ENCODE measurements at places on chromosomes 7 and 10. TPM values are rescaled to one million over a fixed set of nuclear protein-coding genes. Genes with fewer than 3 reads are reported as not detected.

PKD2L1 gene
- not detected for total RNA-seq

ZNF735 gene
- not detected for total RNA-seq

ZEB1 gene
- 105 TPM for total RNA-seq

LEP gene
- not detected for total RNA-seq

WNT8B gene
- total RNA-seq = not detected

GNGT1 gene
- total RNA-seq = not detected

CYP2C19 gene
- not detected for total RNA-seq

ACTR3C gene
- total RNA-seq = 0.53 TPM

PCLO gene
- 1.4 TPM for total RNA-seq

SEMA3C gene
- total RNA-seq = 8.6 TPM

SEMA4G gene
- 6.9 TPM for total RNA-seq

ZNF277 gene
- 17.0 TPM for total RNA-seq

FGFBP3 gene
- total RNA-seq = 0.93 TPM

PNLIP gene
- total RNA-seq = not detected

METTL27 gene
- total RNA-seq = 0.41 TPM

DLX6 gene
- total RNA-seq = not detected

HSPB1 gene
- total RNA-seq = 688 TPM

HSPA12A gene
- 3.0 TPM for total RNA-seq

CYP2W1 gene
- not detected for total RNA-seq

SPDYE11 gene
- total RNA-seq = not detected

DNA sequence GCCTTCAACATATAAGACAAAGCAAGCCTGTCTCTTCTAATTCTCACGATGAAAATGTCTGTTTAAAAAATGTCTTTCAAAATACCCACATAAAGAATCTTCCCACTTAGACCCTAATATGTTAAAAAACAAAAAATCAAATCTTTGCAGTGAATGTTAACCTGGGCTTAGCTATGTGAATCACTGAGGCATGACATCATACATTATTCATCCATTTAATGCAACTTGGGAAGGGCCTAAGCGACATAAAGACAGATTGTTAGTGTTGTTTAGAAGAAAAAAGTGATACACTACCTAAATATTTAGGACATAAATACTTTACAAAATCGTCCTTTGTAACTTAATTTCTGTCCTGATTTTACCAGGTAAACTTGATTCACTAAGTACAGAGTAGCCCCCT is 648.5 kb upstream of the NRP1 start:
- no peak for DNase-seq

GRCh38 chr7:151757274-151757673 is 119.6 kb downstream of the PRKAG2 start:
- no peak for DNase-seq

DNA sequence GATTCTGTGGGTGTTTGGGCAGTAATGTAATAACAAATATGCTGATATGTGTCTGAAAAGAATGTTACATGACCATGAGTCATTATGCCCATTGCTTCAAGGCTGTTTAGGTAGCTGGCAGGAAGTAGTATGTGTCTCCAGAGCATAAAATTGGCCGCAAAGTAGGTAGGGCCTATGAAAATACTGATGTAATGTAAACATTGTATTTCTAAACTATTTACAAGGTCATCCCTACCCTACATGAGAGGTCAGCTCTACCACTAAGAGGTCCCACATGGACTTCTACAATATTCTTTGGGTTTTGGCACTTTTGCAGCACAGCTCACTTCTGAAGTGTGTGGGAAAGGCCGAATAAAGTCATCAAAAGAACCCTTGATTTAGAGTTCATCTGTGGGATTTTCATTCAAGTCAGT is 301.9 kb downstream of the AHR start:
- peak; percentile 33 for DNase-seq

DNA sequence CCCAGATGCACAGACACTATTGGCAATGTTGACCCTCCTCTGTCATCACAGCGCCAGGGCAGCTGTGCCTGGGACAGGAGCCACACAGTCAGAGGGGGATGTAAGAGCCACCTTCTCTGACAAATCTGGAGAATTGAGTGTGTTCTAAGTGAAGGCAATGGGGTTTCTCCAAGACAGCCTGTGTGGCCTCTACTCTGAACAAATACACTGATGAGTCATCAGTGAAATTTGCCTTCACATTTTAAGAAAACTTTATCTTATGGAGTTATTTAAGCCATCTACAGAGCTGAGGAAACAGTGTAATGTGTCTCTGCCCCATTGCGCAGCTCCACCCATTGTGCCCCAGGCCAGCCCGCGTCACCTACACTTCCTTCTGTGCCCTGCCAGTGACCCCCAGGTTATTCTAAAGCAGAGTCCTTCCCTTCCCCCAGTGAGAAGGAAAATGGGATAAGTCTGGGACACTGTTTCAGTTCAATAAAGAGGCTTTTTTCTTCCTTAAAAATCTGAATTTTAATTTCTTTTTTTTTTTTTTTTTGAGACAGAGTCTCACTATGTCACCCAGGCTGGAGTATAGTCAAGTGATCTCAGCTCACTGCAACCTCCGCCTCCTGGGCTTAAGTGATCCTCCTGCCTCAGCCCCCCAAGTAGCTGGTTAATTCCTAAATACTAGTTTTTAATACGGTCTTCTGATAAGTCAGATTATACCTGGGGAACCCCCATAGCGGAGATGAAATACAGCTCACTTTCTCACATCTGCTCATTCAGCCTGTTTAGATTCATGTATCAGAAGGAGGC is 21.8 kb downstream of the AKR1E2 start:
- DNase-seq = no peak

GRCh38 chr7:2607923-2608904 is 23.6 kb upstream of the TTYH3 start:
- no peak for DNase-seq

DNA sequence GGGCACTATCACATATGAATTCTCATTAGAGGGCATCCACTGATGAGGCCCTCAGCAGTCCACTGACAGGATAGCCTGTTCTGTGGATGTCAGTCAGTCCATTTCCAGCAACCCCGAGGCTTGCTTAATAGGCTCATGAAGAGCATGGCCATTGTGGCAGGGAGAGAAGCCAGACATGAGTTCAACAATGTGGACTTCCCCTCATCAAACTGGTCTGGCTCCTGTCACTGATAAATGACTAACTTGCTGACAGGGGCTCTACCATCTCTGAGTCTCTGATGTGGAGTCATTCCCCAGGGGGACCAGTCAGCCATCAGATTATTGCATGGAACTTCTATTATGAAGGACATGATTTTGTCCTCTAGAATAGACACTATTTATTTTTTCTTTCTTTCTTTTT is 19.8 kb upstream of the TRIL start:
- DNase-seq = no peak

GRCh38 chr10:78779339-78779955 is 289.3 kb upstream of the ZMIZ1 start:
- no peak for DNase-seq

DNA sequence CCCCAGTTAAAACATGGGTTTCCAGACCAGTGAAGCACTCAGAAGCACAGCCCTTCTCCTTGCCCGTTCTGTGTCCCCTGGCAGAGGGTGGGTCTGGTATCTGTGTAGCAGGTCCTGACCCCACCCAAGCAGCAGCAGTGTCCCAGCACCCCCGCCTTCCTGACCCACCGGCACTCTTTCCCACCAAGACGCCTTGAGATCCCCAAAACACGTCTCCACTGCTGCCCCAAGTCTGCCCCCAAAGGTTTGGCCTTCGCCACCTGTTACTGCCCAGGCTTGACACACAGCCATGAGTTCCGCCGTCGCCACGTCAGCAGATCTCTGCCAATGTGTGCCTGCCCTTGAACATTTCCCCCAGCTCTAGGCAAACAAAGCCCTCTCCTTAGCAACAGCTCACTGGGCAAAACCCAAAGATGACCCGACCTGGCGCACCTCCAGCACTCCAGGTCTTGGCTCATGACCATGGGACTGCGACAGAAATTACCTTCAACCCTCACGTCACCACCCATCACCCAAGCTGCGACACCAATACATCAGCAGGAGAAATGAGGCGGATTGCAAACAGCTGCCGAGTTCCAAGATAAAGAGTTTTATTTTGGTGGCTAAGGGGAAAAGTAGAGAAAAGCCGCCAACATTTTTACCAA is 75.6 kb downstream of the CTBP2 start:
- DNase-seq = peak; percentile 68

GRCh38 chr10:91366704-91367103 is 43.4 kb upstream of the HECTD2 start:
- no peak for DNase-seq

DNA sequence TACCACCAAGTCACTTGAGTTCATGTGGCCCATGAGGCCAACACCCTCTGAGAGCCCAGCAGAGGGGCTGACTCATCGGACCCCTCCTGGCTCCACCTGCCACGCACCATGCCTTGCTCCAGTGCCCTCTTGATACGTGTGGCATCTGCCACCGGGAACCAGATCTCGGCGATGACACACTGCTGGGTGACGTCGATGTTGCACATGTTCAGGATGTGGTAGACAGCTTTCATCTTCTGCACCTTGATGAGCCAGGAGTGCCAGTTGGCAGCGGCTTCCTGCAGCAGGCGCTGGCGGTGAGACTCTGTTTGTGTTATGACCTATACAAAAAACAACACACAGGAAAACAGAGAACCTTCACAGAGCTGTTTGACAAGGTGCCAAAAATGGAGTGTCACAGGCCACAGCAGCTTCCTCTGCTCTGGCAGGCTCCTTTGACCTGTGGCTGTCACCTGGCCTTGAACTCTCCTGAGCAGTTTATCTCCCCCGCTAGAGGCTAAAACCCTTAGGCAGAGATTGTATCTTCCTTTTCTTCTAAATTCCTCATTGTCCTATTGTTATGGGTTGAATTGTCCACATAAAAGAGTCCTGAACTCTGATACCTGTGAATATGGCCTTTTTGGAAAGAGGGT is 45.2 kb upstream of the TMEM213 start:
- no peak for DNase-seq

DNA sequence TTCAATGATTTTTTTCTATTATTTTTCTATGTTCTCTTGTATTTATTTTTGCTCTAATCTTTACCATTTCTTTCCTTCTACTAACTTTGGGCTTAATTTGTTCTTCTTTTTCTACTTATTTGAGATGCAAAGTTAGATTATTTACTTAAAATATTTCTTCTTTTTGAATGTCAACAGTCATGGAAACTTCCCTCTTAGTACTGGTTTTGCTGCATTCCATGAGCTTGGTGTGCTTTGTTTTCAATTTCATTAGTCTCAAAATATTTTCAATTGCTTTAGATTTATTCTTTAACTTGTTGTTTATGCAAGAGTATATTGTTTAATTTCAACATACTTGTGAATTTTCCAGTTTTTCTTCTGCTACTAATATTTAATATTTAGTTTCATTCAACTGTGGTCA is 230.4 kb downstream of the LRRTM3 start:
- DNase-seq = no peak

- no peak for DNase-seq
Measured at GRCh38 chr7:124643311-124643811, 122.2 kb downstream of the GPR37 start.

- DNase-seq = no peak
Measured at GRCh38 chr10:129866894-129867293, 97.2 kb downstream of the EBF3 start.

- no peak for DNase-seq
Measured at GRCh38 chr7:151705636-151706276, 171.2 kb downstream of the PRKAG2 start.

GRCh38 chr10:113057948-113058522 is 108.0 kb downstream of the TCF7L2 start:
- DNase-seq = no peak

DNA sequence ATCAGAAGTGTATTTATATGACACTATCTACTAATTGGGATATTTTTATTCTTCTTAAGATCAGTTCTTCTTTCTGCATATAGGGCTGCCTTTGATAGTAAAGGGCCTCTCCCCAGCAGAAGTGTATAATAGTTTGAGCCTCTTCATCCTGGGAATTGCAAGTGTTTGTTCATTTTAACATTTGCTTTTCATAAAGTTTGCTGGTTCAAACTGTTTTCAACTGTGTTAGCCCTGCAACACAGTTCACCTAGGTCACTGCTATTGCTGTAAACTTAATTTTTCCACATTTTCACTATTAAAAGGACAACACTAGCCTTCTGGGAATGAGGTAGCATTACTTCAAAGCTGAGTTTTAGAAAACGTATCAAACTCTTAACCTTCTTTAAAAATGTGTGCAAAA is 2.8 kb downstream of the JAZF1 start:
- no peak for DNase-seq

DNA sequence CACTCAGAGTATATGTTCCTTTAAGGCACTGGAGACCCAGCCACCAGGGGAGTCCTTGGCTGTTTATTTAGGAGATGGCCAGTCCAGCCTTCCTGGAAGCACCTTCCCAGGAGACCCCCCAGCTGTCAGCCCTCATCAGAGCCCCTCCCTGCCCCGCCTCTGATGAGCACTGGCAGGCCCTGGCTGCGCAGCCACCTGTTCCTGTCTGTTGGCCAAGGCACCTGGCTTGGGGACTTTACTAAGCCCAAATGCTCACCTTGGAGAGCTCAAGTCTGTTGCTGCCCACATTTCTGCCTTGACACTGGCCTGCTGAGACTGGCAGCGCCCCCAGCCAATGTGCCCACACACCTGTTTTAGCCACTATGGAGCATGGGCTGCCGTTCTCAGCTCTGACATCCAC is 124.7 kb downstream of the ELMO1 start:
- no peak for DNase-seq

DNA sequence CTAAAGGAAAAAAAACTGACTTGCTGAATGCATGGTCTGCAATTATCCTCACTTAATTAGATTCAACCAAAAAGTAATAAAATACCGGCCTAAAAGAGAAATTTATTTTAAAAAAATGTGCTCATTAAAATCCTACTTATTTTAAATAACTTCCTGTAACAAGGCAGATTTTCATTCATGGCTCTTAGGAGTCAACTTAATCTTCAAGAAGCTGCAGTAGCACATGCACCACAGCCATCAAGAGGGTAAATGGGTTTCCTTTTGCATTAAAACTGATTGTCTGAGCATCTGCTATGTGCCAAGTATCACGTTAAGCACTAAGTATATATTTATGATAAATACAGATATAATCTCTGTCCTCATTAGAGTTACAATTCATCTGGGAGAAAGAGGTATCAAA is 69.9 kb downstream of the SNX13 start:
- no peak for DNase-seq

DNA sequence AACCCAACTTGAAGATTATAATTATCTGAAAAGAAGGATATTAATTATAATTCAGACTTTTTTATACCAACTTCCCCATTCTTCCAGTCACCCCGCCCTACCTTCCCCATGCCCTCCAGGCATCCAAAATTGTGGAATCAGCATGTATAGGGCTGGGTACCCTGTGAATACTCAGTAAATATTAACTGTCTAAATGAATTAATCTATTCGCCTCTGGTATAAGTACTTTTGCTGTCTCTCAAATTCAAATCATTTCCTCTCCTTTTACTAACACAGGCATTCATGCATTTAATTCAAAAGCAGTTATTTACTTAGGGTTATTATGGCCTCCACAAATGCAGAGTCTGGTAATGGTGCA is 26.5 kb upstream of the GOT1 start:
- no peak for DNase-seq

DNA sequence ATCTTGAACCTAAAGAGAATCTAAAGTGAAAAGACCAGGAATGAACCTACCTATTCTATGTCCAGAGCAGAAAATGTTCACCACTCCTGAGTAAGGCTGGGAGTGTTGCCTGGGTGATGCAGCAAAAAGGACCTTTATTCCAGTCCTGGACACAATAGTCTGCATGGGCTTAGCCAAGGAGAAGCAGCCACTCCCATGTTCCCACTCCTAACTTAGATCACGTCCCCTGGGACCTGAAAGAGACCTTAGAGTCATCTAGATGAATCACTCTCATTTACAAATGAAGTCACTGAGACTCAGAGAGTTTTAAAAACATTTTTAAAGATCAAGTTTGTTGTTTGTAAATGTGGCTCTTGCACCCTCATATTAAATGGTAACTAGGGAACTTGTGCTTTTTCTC is 763.4 kb downstream of the KCNMA1 start:
- no peak for DNase-seq

- no peak for DNase-seq
Measured at GRCh38 chr7:41037691-41038090, 665.2 kb downstream of the INHBA start.

Measured in glomerular endothelial cell (primary cell).